ENCODE measurements at places on chromosomes 4 and X.

DNA sequence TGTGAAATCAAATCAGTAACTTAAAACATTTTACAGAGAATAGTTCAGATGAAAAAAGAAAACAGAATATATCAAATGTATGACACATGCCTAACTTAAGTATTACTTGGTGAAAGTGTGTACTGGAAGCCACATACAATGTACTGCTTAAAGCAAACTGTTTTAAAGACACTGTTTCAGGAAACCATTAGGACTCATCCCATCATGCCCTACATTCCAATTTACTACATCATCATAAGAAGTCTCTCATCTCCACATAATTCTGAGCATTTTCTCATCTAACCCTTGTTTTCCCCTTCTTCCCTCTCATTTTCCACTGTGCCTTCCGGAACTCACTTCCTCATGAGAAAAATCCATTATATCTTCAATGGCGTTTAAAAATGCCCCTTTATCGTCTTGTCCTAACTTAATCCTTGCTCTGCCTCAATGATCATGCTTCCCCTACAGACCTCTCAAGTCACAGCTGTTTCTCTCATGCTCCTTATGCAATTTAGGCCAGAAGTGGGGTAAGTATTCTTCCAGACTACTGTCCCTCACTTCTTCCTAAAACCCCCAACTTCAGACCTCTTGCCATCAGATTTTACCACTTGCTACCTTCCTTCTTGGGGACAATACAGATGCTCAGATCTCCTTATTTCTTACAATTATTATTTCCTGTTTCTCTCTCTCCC is 26.8 kb upstream of the FGF5 start:
- peak; percentile 37 for DNase-seq

GRCh38 chr4:112946127-112946526 is 103.3 kb upstream of the ANK2 start:
- DNase-seq, result no peak

GRCh38 chrX:48631376-48632090 is 34.2 kb downstream of the WDR13 start:
- DNase-seq, result peak; percentile 91

DNA sequence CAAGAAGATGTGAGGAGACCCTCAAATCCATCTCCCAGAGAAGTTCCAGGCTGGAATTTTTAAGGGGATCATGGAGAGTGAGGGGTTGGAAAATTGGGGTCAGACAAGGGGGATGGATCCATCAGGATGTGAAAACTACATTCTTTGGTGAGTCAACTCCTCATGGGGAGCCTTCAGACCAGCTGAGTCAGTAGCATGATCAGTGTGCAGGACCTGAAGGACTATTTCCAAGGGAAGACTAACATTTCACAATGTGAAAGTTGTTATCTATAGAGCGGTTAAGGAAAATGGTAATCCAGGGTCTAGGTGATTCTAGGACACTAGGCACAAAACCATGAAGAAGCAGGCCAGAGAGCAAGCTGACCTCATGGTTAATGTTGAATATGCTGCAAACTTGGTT is 38.6 kb upstream of the CEP135 start:
- DNase-seq, result peak; percentile 47

GRCh38 chr4:13981499-13981898 is 354.0 kb upstream of the BOD1L1 start:
- no peak for DNase-seq

GRCh38 chrX:129525896-129526295 is 2.6 kb upstream of the SMARCA1 start:
- no peak for DNase-seq

- no peak for DNase-seq
These were observed 491.1 kb downstream of the PACRGL start for GRCh38 chr4:21191317-21191716.

DNA sequence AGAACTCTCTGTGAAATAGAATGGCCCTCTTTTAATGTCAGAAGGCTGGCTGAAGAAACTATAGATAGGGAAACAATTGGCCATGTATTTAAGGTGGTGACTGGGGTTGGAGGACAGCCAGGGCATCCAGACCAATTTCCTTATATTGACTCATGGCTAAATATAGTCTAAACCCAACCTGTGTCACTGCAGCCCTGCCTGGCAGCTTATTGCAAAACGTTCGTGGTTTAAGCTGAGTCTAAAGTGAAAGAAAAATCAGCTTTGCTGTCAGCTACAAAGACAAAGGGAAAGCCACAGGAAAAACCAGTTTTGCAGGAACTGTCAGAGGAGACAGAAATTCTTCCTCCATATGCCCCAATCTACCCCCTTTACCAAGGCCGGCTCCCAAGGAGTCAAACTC is 902.8 kb upstream of the NDST4 start:
- peak; percentile 57 for DNase-seq

DNA sequence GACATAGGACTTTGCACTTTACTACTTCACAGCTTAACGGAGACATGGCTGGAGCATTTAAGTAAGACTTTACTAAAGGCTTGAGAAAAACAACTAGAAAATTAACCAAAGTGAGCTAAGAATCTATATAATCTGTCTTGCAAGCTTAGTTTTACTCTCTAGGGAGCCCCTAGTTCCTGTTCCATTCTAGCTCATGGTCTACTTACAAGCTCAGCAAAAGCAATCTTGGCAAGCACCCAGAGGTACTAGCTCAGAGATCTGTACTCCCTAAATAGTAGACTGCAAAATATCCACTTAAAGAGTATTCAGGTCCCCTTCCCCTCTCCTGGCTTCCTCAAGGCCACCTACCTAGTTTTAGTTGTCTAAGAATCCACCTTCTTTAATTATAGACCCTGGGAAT is 469.0 kb downstream of the IDS start:
- no peak for DNase-seq

GRCh38 chr4:91322961-91323360 is 980.8 kb upstream of the GRID2 start:
- no peak for DNase-seq

GRCh38 chr4:175671491-175671934 is 140.6 kb downstream of the GPM6A start:
- DNase-seq, result no peak

DNA sequence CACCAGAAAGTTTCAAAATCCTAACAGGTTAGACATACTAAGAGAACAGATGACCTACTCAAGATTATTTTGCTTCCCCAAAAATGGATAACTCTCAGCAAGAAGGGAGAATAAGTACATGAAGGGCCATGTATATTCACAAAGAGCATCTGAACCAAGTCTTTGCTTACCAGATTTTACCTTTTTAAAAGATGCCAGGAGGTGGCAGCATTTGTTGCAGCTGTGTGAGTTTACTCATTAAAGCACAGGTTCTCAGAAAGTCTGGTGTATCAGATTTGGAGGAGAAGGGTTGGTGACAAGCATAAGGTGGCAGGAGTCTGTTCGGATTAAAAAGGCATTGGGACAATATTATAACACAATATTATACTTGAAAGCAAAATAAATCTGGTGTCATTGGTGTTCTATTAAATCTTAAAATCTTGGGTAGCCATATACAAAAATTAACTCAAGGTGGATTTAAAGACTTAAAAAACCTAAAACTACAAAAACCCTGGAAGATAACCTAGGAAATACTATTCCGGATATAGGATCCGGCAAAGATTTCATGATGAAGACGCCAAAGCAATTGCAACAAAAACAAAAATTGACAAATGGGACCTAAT is 51.3 kb upstream of the NFKB1 start:
- DNase-seq, result peak; percentile 70

DNA sequence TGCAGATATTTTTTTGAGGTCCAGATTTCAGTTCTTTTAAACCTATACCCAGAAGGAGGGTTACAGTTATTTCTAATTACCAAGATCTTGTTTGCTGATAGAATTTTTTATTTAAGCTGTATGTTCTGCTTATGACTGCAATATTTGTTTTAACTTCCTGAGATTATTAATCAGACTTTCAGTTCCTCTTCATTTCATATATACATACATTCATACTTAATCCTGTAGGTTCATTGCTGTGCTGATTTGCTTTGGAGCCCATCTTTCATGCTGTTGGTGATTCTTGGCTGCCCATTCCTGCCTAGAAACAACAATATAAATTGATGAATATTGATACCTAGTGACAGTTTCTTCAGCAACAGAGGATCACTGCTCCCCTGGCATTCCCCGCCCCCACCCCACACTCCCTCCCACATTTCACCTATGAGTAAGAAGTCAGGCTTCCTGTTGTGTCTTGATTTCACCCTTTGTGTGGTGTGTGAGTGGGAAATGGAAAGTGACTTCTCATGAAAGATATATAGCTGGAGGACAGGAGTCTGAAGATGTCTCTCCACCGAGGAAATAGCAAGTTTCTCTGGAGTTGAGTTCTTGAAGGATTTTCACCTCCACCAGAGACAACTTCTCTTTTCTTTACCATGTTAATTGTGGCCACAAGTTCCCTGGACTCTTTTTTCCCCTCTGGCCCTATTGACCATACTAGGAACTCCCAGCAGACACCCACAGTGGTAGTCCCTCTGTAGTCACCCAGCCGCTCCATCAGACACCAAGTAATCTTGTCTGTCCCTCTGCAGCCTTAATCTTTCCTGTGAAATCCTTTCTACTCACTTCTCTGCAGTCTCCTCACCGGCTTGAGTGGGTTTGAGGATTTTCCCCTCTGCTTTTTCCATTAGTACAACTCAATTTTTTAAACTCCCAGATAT is 118.4 kb downstream of the ASB9 start:
- DNase-seq, result no peak

GRCh38 chrX:136850441-136851175 is 29.9 kb downstream of the RBMX start:
- DNase-seq, result peak; percentile 26

GRCh38 chr4:39852636-39853035 is 125.1 kb downstream of the PDS5A start:
- DNase-seq, result no peak

GRCh38 chrX:80812176-80812575 is 2.5 kb upstream of the BRWD3 start:
- peak; percentile 52 for DNase-seq

Data from mesenchymal stem cell (in vitro differentiated cells and primary cell).